ENCODE measurements at places on chromosomes 2 and 18.

GRCh38 chr2:32812316-32812715 lies 134.4 kb upstream of the LTBP1 start:
- DNase-seq, result no peak

GRCh38 chr2:27714851-27715291 lies 51.2 kb downstream of the SLC4A1AP start:
- no peak for DNase-seq

GRCh38 chr18:32213693-32214092 lies 23.9 kb downstream of the MEP1B start:
- no peak for DNase-seq

DNA sequence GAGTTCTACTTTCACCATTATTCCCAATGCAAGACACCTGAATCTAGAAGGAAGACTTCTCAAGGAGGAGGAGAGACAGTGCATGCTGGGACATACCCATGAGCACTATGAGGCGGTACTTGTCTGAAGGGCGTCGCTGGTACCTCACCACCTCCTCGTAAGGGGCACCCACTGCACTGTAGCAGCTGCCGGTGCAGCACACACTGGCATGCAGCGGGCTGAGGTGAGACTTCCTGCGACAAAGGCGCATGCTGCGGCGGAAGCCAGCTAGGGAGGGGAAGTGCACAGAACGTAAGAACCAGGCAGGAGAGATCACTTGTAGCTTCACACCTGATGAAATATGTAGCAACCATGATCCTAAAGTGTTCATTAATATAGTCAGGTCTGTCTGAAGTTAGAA lies 12.8 kb upstream of the TMEM237 start:
- DNase-seq, result no peak
